ENCODE measurements at places on chromosomes 2 and 18.

DNA sequence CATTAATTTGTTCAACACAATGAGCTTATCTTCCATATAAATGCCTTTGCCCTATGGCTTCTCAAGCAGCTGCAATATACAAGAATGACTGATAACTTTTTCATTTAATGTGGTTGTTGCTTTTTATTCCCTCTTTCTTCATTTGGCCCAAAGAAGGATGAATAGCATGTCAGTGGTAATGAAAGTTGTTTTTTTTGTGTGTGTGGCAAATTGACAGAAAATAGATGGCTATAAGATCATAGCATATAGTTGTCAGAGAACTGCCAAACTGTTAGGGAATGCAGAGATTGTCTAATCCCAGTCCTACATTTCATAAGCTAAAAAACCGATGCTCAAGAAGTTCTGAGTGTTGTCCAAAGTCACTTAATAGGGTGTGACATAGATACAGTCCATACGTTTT lies 244.3 kb downstream of the ACTR3 start:
- DNase-seq: no peak

- no peak for DNase-seq
Measured at GRCh38 chr2:203975912-203976311, 39.3 kb downstream of the ICOS start.

GRCh38 chr18:9711361-9712129 lies 3.4 kb downstream of the RAB31 start:
- DNase-seq: peak; percentile 51

DNA sequence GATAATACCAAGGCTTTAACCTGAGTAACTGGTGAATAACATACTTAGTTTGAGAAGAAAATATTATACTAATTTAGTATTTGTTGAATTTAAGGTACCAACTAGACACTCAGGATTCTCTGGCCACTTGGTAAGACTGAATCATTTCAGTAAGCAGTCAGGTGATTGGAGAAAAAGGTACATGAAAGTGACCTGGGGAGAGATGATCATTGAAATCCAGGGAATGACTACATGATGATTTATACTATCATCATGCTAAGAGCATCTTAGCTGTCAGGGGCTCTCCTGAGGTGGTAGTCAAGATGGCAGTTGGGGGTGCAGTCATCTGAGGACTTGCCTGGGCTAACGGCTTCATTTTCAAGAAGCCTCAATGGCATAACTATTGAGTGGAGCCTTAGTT lies 571.2 kb upstream of the ACVR2A start:
- DNase-seq: no peak

GRCh38 chr2:71555798-71556454 lies 102.6 kb downstream of the DYSF start:
- DNase-seq: no peak

All from GM12891 (cell line).